ENCODE measurements at places on chromosomes 3 and 15.
A peak's percentile ranks its signal among the peaks of the same experiment; 100 is the strongest.

DNA sequence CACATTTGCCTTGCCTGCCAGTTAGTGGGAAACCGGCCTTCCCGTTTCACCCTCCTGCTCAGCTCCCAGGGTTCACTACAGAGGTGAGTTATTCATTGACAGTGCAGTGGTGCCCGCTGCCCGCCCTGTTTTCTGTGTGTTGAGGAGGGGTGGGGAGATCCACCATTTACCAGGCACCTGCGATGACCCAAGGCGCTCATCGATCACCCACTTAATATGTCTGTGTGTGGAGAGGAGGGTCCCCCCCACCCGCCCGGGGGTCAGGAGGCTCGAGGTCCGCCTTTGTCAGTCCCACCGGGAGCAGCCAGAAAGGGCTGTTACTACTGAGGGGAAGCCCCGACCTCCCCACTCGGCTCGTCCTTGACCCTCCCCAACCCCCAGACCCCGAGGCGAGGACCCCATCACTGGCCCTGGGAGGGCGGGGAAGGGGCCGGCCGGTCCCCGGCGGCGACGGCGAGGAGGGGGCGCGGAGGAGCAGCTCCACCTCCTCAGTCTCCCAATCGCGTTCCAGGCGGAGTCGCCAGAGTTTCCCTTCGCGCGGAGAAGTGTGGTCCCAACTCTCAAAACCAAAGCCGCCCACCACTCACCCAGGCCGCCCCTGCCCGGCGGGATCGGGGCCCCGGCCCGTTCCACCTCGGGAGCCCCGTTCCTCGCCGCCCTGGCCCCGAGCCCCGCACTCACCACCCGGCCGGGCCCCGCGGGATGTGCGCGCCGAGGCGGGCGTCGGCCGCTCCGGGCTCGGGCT, 1.1 kb downstream of the PLXNB1 start:
- no peak for DNase-seq

DNA sequence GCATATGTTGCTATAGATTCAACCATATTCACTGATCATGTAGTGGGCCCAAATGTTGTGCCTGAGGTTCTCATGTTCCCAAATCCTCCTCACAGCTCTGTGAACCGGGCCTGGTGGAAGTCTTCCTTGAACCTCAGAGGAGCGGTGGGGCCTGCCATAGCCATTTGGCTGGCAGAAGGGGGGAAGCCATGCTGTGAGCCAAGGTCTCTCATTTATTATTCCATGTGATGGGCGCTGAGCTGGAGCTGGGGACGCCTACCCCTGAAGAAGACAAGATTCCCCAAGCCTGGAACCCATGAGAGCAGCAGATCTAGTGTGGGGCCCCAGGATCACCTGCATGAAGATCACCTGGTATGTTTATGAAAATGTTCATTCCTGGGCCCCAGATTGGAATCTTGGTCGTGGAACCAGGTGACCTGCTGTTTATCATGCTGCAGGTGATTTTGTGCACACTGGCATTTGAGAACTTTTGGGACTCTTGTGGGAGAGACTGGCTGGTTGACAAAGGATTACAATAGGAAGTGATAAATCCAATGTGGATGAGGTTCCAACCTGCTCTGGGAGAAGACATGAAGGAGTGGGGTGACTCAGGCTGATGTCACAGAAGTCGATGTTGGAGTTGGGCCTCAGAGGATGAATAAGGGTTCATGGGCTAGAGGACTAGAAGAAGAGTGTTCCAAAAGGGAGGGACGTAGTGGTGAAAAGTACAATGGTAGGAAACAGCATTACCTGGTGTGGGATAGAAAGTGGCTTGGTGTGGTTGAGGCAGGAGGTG, 102.1 kb downstream of the ASB7 start:
- peak; percentile 74 for DNase-seq

- DNase-seq: no peak
These were observed 88.6 kb downstream of the ATP2B2 start for GRCh38 chr3:10416730-10417300.

- no peak for DNase-seq
These were observed 50.0 kb downstream of the DRD3 start for GRCh38 chr3:114128826-114129225.

- peak; percentile 83 for DNase-seq
These were observed 502.2 kb downstream of the PYDC2 start for GRCh38 chr3:191963182-191963581.

DNA sequence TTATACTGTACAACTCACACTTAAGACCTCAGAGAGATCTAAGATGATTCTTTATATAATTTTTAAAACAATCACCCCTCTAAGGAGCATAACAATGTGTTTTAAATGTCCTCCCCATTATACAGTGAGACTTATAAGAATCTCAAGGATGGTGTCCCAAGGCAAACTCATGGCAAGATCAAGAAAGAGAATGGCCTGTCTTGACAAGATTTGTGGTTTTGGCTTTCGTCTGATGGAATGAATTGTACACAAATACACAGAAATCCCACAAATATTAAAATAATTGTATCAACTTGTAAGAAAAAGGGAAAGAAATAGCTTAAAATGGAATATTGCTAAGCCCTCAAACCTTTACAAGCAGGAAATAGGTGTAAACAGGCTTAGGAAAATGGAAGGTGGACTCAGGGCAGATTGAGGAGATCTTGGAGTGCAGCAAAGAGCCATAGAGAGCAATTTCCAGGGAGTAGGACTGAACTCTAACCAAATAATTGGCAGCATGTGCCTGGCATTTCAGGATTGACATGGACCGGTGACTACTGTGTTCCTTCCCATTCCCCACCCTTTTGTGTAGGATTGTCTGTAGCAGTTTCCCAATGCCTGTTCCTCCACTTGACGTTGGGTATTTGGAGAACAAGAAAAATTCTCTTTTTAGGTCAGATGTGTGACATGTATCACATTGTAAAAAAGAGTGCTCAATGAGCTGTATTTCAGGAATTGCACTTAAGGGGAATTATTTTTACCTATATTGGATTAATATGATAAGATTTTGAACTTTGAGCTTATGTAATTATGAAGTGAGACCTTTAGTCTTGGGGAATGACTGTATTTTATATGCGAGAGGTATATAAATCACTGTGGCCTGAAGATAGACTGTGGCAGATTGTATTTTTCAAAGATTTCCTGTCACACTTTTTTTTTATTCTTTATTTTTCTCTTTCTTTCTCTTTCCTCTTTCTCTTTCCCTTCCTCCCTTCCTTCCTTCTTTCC, 317.8 kb upstream of the SLITRK3 start:
- no peak for DNase-seq

DNA sequence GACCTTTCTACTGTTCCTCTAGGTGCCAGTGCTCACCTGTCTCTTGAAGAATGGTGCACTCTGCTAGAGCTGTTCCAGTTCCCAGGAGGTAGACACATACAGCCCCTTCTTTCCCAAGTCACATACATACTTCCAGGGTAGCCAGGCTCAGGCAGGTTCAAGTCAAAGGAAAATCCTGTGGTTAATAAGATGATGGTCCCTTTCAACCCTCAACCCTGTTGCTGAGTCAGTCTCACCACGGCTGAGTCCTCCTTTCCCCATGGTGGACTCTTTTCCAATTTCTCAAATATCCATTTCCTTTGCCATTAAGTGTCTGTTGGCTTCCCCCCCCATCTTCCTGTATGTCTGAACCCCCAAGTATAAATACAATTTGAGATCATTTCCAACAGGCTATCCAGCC, 56.1 kb upstream of the ACAN start:
- DNase-seq: no peak

DNA sequence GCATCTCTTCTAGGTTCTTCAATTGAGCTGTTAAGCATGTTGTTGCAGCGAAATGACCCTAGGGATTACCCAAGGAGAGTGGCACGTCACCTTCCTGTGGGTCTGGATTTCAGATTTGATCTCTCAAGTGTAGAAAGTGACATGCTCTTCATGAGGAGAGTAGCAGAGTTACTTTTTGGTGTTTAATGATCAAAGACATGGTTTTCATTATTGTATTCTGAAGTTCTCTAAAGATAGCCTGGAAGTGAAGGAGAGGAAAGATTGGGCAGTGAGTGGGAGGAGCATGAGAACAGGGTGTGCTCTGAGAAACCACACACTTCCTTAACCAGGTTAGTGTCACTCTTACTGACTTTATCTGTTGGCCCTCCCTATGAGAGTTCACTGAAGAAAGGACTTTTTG, 153.6 kb downstream of the AKAP13 start:
- no peak for DNase-seq

GRCh38 chr15:53586799-53587198, 172.7 kb downstream of the WDR72 start:
- DNase-seq: peak; percentile 34

DNA sequence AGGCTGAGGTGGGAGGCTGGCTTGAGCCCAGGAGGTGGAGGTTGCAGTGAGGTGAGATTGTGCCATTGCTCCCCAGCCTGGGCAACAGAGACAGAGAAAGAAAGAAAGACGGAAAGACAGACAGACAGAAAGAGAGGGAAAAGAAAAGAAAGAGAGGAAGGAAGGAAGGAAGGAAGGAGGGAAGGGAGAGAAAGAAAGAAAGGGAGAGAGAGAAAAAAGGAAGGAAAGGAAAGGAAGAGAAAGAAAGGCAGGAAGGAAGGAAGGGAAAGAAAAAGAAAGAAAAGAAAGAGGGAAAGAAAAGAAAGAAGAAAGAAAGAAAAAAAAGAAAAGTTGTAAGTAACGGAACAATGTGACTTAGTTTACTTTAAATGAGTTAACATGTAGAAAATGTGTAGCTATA, 260.7 kb upstream of the GRM7 start:
- no peak for DNase-seq

DNA sequence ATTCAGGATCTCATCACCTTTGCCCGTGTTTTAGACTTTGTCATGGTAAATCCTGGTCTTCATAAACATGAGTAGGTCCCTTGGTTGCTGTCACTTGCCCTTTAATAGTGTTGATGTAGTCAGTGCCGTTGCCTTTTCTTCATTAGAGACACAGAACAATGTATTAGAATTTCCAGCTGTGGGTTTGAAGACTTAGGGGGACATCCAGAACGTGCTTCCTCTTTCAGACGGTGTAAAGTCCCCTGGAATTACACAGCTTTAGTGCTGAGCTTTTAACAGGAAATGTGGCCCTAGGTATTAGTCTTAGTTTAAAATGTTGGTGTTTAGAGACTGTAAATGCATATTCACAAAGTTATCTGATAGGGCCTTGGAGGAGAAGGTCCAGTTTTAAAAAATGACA, 8.8 kb upstream of the LRCH3 start:
- no peak for DNase-seq

DNA sequence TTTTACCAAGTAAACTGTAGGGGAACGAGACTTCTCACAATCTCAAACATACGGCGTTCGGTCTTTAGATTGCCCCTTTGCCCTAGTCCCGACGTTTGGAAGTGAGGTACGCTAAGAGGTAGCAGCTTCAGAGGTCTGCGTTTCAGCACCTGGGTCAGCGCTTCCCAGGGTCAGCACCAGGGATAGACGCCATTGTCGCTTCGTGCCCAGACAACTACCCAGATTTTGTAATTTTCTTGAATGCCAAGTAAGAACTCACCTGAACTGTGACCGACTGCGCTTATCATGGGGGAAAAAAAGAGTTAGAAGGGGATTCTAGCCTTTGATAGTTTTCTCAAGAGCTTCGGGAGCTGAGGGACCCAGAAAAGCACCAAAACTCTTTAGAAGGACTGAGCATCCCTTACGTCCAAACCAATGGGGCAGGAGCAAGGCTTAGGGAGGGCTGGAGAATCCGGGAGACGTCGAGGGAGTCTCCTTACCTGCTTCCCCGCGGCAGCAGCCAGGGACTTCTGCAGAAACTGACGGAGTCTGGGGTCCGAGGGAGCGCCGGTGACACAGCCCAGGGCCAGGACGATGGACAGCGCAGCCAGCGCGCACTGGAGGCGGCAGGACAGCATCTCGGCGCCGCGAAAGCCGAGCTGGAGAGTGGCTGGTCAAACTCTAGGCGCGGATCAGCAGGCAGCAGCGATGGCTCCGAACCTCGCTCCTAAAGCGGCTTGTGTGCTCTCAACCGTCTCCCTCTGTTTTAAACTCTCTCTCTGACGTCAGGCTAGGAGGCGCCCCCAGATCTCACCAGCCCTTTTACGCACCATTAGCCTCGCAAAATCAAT, at the start of gene SST:
TSS of gene SST (minus strand) at position 720 of the 830 bp plus-strand sequence. CDS start at position 617, 103 bp downstream.
- peak; percentile 56 for DNase-seq

DNA sequence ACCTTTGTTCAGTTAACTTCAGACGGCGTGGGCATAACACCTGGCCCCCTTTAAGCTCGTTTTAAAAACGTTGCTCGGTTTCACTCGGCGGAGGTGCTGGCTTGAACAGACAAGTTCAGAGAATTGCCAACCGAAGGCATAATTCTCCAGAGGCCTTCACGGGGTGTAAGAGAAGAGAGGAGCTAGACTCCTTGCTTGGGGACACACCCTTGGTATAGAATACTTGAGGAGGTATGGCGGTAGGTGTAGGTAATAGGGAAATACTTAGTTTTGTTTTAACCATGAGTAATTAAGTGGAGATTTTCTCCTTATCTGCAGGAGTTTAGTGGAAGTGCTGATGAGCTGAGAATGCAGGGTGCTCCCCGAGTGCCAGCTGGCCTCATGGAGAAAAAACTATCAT, 921 bp downstream of the FBXL2 start:
- DNase-seq: peak; percentile 19

GRCh38 chr15:75023872-75024636, 664 bp downstream of the PPCDC start:
- DNase-seq: peak; percentile 29

GRCh38 chr15:34993877-34994276, 5.8 kb upstream of the ZNF770 start:
- DNase-seq: no peak

GRCh38 chr15:27414168-27414870, 443.3 kb downstream of the GABRG3 start:
- DNase-seq: peak; percentile 58

GRCh38 chr15:83602021-83602420, 51.9 kb upstream of the ADAMTSL3 start:
- no peak for DNase-seq

DNA sequence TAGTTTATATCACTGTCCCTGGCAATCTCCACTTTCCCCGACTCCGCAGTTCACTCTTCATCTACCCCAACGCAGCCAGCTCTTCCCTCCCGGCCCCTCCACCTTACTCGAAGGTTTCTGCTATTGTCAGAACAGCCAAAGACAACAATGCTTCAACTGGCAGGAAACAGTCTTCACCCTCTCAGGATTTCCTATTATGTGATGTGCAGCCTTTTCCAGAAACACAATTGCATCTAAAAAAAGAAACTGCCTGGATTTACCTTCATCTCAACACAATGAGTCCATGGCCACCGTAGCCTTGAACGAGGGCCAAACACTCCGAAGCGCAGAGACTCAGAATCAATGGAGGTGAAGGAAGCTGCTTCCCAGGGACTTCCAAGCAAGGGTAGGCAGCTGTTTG, 182.1 kb upstream of the TSC22D2 start:
- DNase-seq: no peak

DNA sequence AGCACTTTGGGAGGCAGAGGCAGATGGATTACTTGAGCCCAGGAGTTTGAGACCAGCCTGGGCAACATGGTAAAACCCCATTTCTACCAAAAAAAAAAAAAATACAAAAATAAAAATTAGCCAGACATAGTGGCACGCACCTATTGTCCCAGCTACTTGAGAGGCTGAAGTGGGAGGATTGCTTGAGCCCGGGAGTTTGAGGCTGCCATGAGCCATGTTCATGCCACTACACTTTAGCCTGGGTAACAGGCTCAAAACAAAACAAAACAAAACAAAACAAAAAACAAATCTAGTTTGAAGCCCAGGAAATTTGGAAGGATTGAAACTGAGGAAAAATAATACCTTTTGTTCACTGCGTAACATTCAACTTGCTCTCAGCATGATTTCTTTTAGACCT, 16.6 kb downstream of the TMOD3 start:
- no peak for DNase-seq

- no peak for DNase-seq
These were observed 883 bp downstream of the MAGEF1 start for GRCh38 chr3:184710870-184711492.

Measured in astrocyte of the spinal cord (primary cell).